ENCODE measurements at places on chromosomes 3 and 15.

GRCh38 chr3:10813425-10813824 is 2.6 kb upstream of the SLC6A11 start:
- DNase-seq: no peak

- no peak for DNase-seq
Measured at GRCh38 chr15:60389261-60390077, 8.3 kb downstream of the ANXA2 start.

GRCh38 chr15:83198476-83198875 is 9.1 kb downstream of the HDGFL3 start:
- DNase-seq: no peak

DNA sequence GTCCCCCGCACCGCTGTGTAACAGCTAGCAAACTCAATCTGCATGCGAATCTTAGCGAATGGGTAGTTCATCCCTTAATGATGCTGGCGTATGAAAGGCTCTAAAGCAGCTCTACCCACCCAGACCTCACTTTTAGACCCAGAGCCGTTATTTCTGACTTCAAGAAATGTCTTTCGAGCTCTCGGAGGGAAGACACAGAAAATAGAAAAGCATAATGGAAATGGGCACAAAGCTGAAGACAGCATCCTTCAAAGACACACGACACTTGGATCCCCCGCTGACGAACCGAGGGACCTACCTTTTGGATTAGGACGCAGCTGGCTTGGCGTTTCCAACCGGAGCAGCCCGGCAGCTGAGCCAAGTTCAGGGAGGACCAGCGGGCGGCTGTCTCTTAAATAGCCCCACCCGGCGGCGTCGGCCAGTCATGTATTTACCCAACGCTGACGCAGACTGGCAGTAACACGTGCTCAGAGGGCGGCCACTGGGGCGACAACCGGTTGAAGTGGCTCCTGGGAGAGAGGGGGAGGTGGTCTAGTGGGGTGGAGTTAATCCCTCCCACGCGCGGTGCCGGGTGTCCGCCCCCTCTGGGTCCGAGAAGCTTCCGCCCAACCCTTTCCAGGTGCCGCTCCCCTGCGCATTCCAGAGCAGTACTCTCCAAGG is 1.5 kb downstream of the CCK start:
- no peak for DNase-seq

DNA sequence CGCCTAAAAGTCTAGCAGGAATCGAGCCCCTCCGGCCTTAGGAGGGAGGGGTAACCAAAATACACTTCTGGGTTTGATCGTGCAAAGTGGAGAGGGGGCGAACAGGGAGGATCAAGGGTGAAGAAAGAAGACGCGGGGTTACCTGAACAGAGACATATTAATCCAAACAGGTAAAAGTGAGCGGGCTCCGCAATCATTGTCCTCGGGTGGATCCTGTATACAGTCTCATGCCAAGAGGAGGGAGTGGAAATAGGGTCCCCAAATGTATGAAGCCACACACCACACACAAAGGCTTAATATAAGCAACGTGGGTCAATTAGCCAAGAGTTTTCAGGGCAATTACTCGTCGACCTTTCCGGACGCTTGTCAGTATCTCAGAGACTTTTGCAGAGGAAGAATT is 749.5 kb downstream of the ROBO1 start:
- no peak for DNase-seq

GRCh38 chr3:189898559-189899153 is 222.0 kb downstream of the P3H2 start:
- peak; percentile 61 for DNase-seq

DNA sequence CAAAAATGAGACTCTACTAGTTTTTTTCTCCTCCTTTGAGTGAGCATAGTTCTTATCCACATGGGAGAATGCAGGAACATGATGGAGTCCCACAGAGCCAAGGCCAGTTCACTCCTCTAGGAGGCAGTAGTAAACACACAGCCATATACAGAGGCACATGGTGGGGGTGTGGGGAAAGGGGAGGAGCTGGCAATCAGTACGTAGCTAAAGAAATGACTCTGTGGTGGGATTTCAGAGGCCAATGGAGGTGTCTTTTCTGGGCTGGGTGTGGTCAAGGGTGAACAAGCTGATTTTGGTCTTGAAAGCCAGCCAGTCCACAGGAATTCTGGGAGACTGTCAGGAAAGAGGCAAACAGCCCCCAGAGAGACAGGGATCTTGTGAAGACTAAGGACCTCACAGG is 6.6 kb upstream of the RAB11A start:
- peak; percentile 85 for DNase-seq

GRCh38 chr15:71334873-71335272 is 219.6 kb downstream of the THSD4 start:
- DNase-seq: no peak

DNA sequence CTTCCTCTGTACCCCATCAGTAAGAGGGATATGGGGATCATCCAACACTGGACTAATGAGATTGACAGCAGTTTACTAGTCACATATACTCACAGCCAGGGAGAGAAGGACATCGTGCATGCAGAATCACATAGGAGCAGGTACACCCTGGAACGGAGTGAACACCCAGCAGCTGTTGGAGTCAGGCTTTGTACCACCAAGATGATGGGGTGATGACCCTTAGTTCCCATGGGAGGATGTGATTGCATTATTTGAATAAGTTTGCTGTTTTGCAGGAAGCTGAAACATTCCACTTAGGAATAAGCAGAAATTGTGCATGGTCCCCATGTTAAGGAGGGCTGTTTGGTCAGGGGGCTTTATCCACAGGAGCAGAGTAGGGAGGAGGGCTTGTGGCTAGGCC is 482.7 kb upstream of the PDZRN3 start:
- no peak for DNase-seq

- DNase-seq: peak; percentile 92
Measured at GRCh38 chr15:69275074-69275670, 23.5 kb upstream of the PAQR5 start.

- no peak for DNase-seq
Measured at GRCh38 chr3:196996454-196997265, 28.0 kb upstream of the PIGZ start.

DNA sequence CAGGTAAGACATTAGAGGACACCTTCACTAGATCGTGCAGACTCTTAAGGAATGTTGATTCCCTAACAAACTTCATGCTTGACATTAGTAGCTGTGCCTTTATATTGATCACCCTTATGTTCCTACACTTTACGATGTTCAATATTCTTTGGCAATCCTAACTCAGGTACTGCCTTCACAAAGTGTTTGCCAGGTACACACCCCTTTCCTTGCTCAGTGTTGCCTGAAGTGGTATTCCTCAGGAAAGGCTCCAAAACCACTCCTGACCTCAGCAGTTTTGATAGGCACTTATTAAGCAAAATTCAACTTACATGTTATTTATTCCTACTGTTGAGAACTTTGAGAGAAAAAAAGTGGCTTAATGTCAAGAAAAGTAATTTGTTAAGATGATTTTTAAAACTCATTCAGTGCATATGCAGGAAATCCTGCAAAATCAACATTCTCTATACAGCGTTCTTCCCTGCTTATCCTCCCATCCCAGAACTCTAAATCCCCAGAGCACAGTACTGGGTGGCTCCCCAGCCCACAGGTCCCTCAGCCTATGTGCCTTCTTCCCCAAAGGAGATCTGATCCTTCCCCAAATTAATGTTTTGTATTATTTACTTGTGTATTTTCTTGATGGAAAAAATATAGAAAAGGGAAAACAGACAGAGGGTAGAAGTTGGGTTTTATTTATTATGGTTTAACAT is 260.7 kb downstream of the MECOM start:
- no peak for DNase-seq

DNA sequence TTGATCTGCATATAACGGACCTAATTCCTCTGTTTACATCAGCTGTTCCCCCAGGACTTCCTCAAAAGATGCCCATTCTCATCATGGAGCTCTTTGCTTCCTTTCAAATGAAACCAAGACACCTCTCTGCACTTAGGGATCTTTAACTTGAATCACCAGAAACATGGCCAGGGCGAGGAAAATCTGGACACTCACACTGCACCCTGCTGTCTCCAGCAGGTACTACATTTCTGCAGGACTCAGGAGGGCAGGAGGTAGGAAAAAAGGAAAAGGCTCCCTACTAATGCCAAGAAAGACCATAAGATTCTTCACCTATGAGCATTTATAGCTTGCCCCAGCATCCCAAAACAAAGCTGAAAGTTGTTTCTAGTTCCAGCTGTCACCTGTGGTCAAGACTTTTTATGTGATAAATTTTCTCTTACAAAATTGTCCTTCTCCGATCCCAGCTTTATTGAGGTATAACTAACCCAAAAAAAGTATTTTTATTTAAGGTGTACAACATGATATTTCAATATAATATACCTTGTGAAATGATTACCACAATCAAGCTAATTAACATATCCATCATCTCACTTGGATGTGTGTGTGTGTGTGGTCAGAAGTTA is 87.3 kb upstream of the C15orf61 start:
- DNase-seq: peak; percentile 54

DNA sequence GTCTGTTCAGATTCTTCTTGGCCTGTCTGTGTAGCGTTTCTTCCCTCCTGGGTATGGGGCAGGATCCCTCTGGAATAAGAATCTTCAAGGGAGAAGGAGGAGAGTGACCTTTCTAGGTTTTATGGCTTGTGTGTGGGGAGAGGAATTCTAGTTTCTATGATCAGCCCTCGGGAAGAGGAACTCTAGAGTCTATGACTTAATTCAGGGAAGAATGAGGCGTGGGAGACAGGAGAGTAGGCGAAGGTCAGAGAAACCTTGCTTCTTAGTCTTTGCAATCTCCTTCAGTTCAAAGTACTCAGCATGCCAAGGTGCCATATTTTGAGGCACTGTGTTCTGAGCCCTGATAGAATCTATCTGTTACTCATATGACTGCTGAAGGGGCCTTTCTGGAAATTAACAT is 99.2 kb upstream of the C3orf80 start:
- DNase-seq: no peak

DNA sequence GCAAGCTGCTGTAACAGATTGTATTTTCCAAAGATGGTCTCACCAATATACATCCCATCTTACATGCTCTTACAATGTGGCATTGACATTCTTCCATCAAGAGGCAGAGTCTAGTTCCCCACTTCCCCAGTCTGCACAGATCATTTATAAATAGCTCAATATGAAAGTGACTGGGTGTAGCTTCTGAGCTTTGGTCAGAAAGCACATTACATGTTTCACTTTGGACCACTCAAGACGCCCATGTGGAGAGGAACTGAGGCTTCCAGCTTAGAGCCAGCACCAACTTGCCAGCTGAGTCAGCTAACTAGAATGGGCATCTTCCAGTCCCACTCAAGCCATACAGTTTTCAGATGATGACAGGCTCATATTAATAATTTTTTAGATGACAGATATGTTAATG is 45.5 kb downstream of the GREM1 start:
- no peak for DNase-seq

DNA sequence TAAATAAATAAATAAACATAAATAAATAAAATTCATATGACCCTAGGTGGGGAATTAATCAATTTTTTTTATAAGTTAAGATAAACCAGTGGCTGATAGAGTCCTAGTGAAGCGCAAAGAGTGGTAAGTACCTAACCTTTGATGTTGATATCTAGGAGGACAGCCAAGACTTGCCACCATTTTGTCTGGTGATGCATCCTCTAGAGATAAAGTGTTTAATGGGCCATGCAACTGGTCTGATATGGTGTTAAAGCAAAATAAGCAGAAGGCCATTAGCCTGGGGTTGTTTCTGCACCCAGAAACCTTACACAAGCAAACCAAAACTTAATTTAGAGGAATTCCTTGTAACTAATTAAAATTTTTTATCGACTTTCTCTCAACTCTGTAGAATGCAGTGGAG is 9.6 kb upstream of the USP8 start:
- DNase-seq: no peak

DNA sequence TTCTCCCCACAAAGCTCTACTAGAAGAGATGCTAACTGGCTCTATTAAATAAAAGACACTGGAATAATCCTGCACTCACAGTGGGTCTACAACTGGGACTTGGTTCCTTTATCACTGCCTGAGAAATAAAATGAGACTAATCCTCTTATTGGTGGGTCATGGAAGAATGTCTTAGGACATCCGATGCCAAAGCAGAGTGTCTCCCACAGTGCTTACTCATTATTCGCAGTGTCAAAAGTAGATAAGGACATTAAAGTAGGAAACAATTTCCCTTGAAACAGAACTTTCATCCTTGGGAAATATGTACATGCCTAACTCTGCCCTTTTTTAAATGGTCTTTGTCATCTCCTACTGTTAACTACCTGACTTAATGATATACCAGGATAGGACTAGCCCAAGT is 71.5 kb downstream of the GSK3B start:
- DNase-seq: peak; percentile 71

DNA sequence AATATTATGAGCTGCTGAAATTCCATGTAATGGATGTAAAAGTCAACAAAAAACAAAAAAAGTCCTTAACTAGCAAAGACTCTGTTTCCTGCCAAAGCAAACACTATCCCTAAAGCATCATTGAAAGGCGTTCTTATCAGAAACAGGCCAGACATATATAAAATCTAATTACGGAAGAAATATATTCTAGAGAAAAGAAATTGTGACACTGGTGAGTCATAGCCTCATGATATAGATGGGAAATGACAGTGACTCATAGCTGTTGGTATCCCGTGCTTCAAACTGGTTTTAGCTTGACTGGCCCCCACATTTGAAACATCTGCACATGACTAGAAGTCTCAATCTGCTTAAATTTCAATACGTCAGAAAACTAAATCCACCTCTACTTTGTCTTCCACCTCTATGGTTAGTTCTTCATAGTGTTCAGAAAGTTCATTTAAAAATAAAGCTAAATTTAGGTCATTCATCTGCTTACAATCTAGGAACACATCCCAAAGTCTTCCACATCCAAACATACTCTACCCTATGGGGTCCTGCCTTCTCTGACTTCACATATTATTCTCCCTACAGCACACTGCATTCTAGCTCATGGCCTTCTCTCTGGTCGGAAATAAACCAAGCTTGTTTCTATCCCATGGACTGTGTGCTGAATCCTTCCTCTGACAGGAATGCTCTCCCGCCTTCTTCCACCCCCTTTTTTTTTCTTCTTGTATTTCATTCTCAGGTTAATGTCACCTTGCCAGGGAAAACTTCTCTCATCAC is 456.3 kb upstream of the ARRDC4 start:
- DNase-seq: peak; percentile 4

GRCh38 chr3:14877469-14877868 is 58.7 kb downstream of the FGD5 start:
- DNase-seq: no peak

- DNase-seq: no peak
Measured at GRCh38 chr3:36811768-36812167, 47.4 kb upstream of the DCLK3 start.

DNA sequence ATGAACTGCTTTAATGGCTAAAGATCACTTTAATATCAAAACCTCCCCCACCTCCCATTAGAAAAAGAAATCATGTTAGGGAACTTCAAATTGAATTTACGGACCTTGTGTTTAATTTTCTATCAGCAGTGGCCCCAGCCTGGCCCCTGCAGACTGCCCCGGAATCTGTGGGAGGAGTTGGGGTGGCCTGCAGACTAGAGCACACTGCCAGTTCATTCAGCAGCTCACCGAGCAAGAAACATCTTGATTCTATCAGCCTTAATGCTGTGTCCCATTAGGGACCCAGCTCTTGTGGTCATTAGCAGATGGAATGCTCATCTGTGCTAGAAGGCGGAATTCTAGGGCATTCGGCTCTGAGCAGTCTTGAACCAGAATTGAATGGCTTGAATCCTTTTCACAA is 54.2 kb downstream of the FLNB start:
- DNase-seq: no peak

Measured in amniotic epithelial cell (primary cell).